ENCODE measurements at places on chromosomes 1 and 21.
A peak's percentile ranks its signal among the peaks of the same experiment; 100 is the strongest.

GRCh38 chr1:115196296-115196695, 107.0 kb upstream of the TSPAN2 start:
- no peak for DNase-seq

GRCh38 chr21:38380481-38381137, 117.7 kb downstream of the ERG start:
- DNase-seq, result no peak

DNA sequence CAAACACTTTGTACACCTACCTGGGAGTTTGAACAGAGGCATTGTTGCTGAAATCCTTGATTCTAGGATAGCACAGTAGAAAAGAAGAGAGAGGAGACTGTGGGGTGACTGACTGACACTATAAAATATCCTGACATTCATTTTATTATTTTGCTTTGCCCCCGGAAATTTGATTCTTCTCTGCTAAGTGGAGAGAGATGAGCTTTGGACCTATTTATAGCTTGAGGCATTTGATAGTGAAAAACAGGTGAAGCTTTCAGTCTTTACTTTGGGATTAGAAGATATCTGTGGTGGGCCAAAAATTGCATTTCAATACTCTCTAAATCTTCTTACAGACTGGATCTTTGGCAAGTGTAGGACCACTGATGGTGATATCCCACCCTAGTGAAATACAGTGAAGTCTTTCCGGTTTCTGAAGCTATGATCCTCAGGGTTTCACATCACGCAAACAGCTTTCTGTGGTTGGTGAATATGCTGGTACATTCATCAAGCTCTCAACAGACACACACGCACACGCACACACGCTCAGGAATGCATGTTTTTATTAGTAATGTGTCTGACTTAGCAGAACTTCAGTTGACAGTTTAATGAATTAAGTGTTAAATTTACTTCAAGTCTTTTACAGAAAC, at the start of gene AMPD1:
Gene AMPD1, minus strand, starts transcription at position 117 of the 629 bp plus-strand sequence. Its CDS starts 75 bp downstream, at position 42.
- no peak for DNase-seq

DNA sequence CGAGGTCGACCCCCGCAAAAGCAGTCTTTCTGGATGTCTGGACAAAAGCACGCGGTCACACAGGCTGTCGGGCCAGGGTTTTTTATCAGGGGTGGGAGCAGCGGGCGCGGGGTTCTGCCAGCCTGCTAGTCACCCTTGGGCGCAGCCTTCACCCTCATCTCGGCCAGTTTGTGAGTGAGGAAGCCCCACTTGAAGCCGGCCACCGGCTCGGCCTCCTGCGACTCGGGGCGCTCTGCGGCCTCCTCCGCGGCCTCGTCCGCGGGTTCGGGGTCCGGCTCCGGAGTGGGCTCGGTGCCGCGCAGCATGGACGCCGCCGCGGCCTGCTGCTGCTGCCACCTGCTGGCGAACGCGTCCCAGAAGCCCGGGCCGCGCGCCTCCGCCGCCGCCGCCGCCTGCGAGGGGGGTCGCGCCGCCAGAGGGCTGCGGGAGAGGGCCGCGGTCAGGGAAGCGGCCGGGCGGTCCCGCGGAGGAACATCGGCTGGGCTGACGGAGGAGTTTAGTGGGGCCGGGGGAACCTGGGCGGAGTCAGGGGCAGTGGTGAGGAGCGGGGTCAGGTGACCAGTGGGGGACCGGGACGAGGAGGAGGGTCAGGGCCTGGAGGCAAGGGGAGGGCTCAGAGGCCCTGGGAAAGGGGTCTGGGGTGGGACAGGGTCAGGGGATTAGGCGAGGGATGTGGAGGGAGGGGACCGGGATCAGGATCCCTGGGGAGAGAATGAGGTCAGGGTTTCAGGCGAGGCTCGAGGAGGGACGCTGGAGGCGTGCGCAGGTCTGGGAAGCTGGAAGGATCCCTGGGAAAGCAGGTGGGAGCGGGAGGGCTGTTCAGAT, 4.5 kb downstream of the C1orf232 start:
- peak; percentile 34 for DNase-seq

DNA sequence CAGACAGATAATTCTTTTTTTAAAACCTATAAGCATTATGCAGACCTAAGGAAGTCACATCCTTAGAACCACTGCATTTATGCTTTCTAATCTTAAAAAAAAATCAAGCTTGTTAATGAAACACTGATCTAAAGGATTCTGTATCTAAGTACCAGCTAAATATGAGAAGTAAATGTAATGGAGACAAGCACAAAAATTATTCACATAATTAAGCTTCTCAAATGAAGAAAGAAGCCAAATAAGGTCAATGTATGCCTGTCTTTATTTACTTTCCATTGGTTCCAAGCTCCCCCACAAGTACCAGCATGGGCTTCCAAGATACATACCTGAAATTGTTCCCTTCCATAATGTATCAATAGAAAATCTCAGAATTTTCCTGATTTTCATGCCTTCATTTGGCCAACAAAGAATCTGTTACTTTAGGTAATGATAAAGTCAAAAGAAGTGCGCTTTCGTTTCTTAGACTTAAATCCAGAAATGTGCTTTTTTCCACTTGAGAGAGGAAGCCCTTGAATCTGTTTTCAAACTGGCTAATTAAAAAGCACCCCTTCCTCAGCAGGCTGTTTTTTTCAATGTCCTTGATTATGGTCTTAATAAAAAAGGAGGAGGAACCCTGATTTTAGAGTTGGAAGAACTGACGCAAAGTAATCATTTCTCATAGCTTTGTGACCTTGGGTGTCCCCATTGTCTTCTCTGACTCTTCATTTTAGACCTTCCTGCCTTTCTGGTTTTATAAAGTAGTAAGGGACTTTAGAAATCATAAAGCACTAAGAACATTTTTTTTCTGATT, 3.8 kb downstream of the RGS2 start:
- no peak for DNase-seq

DNA sequence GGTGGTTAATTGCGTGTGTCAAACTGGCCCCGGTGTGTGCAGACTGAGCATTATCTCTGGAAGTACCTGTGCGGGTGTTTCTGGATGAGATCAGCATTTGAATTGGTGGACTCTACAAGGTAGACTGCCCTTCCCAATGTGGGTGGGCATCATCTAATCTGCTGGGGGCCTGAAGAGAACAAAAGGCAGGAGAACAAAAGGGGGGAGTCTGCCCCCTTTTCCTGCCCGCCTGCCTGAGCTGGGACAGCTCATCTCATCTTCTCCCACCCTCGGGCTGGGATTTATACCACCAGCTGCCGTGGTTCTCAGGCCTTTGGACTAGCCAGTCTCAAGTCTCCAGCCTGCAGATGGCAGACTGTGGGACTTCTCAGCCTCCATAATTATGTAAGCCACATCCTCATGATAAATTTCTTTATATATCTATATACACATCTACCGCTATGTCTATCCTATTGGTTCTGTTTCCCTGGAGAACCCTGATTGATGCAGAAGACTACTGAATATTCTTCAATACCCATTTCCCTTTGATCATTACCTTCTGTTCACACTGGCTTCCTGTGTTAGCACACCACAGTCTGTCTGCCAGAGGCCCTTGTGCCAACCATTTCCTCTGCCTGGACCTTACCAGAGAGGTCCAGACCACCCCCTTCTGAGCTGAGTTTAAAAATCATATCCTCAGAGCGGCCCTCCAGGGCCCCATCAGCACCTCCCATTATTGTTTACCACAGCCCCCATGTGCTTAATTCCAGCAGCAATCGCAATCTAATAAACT, 25.2 kb downstream of the RCAN1 start:
- no peak for DNase-seq

DNA sequence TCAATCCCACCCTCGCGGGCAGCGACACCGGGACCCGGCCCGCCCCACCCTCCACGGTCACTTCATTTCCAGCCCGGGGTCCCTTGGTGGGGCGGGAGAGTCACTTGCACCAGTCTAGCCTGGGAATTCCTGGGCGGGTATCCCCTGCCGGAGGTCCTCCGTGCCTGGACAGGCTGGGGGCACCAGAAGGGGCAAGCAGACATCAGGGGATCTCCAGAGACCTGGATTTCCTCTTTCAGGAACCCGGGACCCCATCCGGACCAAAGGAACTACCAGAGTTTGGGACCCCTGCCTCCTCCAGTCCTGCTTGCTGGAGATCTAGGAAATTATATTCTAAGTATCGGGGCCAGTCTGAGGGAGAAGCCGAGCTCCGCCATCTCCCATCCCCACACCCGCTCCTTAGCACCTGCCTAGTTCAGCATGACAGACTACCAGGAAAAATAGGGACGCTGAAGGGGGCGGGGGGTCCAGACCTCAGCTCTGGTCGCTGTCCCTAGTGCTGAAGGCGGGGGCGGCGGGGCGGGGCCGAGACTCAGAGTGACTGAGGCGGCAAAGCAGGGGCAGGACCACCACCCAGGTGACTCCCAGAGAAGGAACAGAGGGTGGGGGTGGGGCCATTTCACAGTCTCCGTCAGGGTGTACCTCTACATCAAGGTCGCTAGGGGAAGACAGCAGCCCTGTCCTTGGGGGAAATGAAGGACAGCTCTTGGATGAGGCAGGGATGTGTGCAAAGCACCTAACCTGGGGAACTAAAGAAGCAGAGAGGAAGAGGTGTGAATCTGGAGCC, 832 bp downstream of the HCN3 start:
- peak; percentile 77 for DNase-seq

- no peak for DNase-seq
Measured at GRCh38 chr1:49036700-49037099, 260.0 kb upstream of the BEND5 start.

DNA sequence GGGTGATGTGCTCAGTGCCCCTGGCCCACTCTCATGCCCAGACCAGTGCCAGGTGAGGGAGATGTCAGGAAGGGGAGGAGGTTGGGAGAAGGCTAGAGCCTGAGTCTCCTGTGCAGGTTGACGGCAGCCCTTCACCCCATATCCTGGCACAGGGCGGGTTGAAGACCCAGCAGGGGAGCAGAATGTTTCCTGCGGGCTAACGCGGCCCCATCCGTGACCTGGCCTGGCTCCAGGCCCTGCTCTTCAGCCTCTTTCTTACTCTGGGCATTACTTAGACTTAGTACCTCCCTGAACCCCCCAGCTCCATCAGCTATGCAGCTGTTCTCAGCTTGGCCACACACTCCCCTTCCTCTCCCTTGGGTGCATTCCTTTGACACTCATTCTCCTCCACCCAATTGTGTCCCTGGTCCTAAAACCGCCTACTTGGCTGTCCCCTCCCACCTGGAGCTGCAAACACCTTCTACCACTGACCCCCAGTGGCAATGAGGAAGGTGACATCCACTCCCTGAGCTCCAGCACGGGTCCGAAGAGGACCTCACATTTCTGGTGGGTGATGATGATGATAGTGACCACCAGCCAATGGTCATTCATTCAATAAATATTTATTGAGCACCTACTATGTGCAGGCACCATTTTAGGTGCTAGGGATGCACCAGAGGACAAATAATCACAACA, 179.0 kb downstream of the PTPRU start:
- no peak for DNase-seq

DNA sequence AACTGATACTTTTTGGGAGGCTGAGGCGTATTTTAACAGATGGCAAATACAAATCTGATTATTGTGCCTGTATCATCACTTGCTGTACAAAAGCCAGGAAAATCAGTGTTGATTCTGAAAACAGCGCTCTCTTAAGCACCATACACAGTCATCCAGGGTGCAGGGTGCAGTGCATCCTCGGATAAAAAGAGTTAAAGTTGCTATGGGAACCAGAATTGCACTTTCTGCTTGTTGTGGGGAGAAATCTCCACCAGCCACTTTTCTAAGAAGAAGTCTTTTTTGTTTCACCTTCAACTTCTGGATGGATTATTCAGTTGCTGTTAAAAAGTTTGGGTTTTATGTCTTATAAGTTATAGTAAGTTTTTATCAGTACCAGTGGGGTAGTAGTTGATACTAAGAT, 3.8 kb downstream of the LAMC1 start:
- DNase-seq, result no peak

DNA sequence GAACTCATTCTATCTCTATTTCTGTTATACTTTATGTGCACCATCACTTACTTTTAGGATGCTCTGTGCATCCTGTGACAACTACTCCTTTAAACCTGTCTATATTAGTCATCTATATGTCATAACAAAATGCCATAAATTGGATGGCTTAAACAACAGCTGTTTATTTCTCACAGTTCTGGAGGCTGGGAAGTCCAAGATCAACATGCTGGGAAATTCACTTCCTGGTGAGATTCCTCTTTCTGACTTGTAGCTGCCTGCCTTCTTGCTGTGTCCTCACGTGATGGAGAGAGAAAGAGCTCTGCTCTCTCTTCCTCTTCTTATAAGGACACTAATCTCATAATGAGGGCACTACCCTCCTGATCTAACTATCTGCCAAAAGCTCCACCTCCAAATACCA, 62.3 kb upstream of the RCOR3 start:
- DNase-seq, result no peak

- DNase-seq, result no peak
Measured at GRCh38 chr1:193629875-193630274, 443.5 kb upstream of the B3GALT2 start.

DNA sequence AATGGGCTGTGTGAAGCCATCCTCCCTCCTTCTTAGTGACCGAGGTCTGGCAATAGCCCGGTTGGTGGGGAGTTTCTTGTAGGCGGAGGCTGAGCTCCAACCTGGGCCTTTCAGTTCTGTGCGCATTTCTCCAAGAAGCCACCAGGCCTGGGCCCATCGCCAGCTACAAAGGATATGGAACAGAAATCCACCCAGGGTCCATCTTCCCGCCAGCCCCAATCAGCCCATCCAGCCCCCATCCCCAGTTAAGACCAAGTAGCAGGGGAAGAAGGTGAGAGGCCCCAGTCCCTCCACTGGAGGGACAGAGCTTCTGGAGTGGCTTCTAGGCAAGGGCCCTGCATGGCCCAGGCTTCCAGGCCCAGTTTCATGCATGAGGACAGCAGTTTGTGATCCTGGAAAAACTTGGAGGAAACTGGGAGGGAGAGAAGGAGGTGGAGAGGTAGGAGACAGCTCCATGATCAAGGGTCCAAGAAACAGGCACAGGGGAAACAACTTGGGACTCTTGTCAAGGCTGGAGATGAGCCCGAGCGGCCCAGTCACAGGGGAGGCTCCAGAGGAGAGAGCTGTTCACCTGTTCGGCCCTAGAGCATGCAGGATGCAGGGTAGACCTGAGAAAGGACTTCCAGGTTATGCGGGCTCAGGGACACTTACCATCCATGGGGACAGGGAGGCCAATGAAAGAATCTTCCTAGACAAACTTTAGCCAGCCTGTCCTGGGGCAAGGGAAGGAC, 261.2 kb downstream of the PTPRU start:
- DNase-seq, result no peak

- DNase-seq, result no peak
Measured at GRCh38 chr1:22104094-22104493, 38.8 kb downstream of the WNT4 start.

- DNase-seq, result peak; percentile 7
Measured at GRCh38 chr1:160046494-160047110, 14.8 kb upstream of the PIGM start.

DNA sequence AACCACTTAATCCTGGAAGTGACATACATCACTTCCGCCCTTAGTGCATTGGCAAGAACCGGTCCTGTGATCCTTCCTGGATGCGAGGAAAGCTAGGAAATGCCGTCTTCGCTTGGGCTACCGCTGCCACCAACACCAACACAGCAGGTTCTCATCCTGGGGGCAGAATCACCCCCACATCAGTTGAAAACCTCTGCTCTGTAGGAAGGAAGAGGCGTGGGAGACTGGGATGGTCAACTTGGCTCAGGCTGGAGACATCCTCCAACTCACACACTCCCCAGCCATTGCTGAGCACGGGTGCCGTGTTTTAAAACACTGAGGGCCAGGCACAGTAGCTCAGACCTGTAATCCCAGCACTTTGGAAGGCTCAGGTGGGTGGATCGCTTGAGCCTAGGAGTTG, 74.9 kb downstream of the ALPL start:
- no peak for DNase-seq

GRCh38 chr1:220301630-220302029, 29.4 kb upstream of the RAB3GAP2 start:
- DNase-seq, result no peak

Data from effector CD4-positive, alpha-beta T cell (primary cell).